Neuronal stem cell (in vitro differentiated cells): ENCODE measurements at places on chromosomes 2 and 18.

DNA sequence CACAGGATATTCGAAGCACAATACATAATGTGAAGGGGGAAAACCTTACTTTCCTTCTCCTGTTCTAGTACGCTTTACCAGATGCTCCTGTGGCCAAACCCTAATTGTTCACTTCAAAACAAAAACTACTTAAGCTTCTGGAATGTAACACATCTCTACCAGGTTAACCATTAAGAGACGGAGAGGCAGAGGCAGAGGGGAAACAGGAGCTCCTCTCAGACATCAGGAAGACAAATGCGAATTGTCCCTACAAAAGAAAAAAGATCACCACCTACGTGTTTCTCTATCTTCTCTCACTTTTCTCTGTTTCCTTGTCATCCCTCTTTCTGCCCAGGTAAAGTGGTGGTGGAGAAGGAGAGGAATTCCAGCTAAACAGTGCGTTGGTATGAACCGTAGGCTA, 266.8 kb downstream of the NRXN1 start:
- H3K36me3 ChIP-seq: no peaks in the 10 kb centered on the region
- DNase-seq: no peak
- H3K27ac ChIP-seq: no peak overlapping the region
- H3K27me3 ChIP-seq: no peaks in the 10 kb centered on the region
- H3K4me1 ChIP-seq: peaks cover 4% of the 10 kb centered on the region

DNA sequence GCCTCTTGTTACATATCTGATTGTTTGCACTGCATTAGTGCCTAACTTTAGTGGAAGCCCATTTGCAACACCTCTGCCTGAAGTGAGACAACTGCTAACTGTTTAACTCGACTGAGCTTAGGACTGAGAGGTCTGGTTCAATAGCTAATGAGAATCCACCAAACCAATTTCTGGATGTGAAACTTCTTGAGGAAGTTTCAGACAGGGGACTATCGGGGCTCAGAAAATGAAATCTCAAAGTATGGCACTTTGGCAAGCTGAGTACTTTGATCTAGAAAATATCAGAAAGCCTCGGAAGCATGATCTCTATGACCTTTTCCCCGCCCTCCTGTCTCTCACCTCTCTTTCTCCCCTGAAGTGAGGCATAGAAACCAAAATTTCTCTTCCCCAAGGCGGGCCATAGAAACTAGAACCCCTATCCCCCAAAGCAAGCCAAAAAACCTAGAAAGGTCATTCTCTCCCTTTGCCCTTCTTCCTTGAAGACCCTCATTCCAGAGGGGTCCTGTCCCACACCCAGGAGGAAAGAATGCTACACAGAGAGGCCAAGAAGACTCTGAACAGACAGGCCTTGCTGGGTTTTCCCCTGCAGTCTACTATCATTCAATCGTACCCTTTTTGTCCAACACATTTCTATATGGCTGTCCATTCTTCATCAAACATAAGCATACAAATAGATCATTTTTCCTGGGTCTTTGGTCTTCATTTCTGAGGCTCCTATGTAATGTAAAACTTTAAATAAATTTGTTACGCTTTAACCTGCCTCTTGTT, 69.6 kb upstream of the CREB1 start:
- H3K36me3 ChIP-seq: no peaks in the 10 kb centered on the region
- no peak for DNase-seq
- no peak overlapping the region for H3K4me3 ChIP-seq

DNA sequence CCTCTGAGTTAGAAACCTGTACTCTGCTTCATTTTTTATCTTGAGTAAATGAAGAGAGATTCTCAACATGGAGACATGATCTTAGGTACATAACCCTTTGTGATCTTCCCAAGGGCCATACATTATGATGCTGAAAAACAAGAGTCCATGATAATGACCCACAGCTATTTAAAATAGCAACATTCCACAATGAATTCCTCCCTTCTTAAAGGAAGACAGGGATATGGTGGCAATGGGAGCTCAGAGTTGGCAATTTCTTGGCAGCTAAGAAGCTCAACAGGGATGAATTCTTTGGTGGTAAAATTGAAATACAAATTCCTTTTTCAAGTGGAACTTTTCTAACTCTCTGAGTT, 638.5 kb downstream of the CNTNAP5 start:
- no peak overlapping the region for H3K27ac ChIP-seq
- H3K36me3 ChIP-seq: no peaks in the 10 kb centered on the region
- DNase-seq: no peak
- no peaks in the 10 kb centered on the region for H3K27me3 ChIP-seq
- no peaks in the 10 kb centered on the region for H3K4me1 ChIP-seq

- no peak for DNase-seq
- no peak overlapping the region for H3K27ac ChIP-seq
- no peak overlapping the region for H3K4me3 ChIP-seq
- peaks cover 8% of the 10 kb centered on the region for H3K27me3 ChIP-seq
- H3K4me1 ChIP-seq: no peaks in the 10 kb centered on the region
Observed at GRCh38 chr18:63042351-63042750, 277.2 kb downstream of the BCL2 start.

- no peak for DNase-seq
- peaks cover 9% of the 10 kb centered on the region for H3K4me1 ChIP-seq
- H3K27me3 ChIP-seq: no peaks in the 10 kb centered on the region
- H3K36me3 ChIP-seq: no peaks in the 10 kb centered on the region
- no peak overlapping the region for H3K4me3 ChIP-seq
Observed at GRCh38 chr18:58105206-58105887, 61.3 kb downstream of the NEDD4L start.

- no peaks in the 10 kb centered on the region for H3K27me3 ChIP-seq
- no peak overlapping the region for H3K27ac ChIP-seq
- no peak for DNase-seq
- H3K4me3 ChIP-seq: no peak overlapping the region
- H3K36me3 ChIP-seq: peaks cover 6% of the 10 kb centered on the region
Observed at GRCh38 chr2:105877945-105878344, 133.2 kb downstream of the NCK2 start.

DNA sequence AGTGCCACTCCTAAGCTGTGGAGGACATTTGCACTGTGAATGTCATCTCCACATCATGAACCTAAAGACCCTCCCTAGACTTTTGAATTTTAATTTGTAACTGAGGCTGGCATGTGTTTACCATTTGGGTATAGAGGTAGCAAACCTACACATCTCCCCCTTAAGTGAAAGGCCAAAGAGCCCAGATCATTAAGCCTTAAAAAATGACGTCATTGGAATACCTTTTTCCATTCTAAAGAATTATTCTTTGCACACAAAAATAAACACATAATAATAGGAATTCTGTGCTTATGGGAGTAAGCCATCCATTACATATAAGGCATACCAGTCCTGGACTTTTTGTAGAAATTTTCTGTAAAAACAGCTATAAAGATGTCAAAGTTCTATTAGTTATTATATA, 38.9 kb downstream of the ZNF385B start:
- H3K36me3 ChIP-seq: no peaks in the 10 kb centered on the region
- no peaks in the 10 kb centered on the region for H3K4me1 ChIP-seq

- H3K36me3 ChIP-seq: peaks cover 7% of the 10 kb centered on the region
- H3K4me1 ChIP-seq: no peaks in the 10 kb centered on the region
- H3K4me3 ChIP-seq: no peak overlapping the region
- DNase-seq: no peak
- H3K27ac ChIP-seq: no peak overlapping the region
- no peaks in the 10 kb centered on the region for H3K27me3 ChIP-seq
Observed at GRCh38 chr2:158650646-158651357, 144.3 kb upstream of the DAPL1 start.
